RKO (cell line): ENCODE measurements at places on chromosomes 2 and 18.
A peak's percentile ranks its signal among the peaks of the same experiment; 100 is the strongest.

GRCh38 chr2:37786191-37786698 lies 114.8 kb upstream of the CDC42EP3 start:
- DNase-seq, result no peak

GRCh38 chr2:26982102-26982742 lies 11.8 kb downstream of the MAPRE3 start:
- DNase-seq, result peak; percentile 47

GRCh38 chr2:28009732-28010131 lies 119.2 kb downstream of the BABAM2 start:
- no peak for DNase-seq

DNA sequence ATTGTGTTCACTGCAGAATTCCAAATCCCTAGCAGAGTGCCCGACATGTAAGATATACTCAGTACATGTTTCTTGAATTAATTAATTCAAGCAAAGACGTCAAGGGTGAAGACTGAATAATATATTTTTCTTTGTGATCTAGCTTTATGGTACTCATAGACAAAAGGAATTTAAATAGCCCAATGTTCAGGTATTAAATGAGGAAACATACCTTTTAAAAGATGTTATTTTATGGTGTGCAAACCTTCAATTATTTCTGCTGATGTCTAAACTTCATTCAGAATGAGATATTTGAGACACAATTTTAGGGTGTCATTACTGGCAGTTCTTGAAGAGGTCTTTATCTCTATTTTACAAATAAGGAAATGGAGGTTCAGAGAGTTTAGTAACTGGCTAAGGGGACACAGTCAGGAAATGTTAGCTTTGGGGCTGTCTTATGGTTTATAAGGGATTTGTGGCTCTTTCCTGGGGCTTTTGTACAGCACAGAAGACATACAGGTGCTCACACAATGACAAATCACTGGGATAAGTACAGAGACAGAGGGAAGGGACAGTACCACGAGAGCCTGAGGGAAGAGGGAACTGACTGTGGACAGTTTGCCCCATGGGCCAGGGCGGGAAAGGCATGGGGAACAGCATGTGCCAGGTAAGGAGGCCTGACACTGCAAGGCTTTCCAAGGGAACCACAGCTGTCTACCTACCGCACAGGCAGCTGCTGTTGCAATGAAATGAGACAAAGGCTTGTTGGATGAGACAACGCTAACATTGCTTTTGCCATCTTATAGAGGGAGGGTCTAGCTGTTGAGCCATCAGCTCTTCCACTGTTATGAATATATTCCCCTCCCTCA lies 155.3 kb downstream of the DDX1 start:
- no peak for DNase-seq

- no peak for DNase-seq
These were observed 7.2 kb downstream of the NT5DC4 start for GRCh38 chr2:112728029-112728362.

- peak; percentile 98 for DNase-seq
These were observed 30.9 kb downstream of the MREG start for GRCh38 chr2:215982465-215982875.

GRCh38 chr2:230140667-230141066 lies 71.9 kb upstream of the SLC16A14 start:
- DNase-seq, result no peak

DNA sequence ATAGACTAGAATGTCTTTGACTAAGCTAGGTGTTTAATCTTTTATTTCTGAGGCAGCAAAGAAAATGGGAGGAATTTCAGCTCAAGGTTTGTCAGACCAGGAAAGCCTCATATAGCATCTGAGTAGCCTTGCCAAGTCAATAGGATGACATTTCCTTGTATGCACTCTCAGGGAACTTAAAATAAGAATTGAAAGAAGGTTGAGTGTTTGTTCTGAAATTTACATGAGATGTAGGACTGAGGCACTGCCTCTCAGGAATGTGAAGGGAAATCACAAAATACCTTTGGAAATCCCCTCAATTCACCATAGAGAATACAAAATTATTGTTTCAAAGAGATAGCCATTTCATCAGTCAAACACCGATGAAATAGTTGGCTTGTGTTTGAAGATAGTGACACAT lies 392.0 kb upstream of the NRP2 start:
- no peak for DNase-seq

GRCh38 chr2:43302182-43302960 lies 76.0 kb upstream of the ZFP36L2 start:
- DNase-seq, result no peak

DNA sequence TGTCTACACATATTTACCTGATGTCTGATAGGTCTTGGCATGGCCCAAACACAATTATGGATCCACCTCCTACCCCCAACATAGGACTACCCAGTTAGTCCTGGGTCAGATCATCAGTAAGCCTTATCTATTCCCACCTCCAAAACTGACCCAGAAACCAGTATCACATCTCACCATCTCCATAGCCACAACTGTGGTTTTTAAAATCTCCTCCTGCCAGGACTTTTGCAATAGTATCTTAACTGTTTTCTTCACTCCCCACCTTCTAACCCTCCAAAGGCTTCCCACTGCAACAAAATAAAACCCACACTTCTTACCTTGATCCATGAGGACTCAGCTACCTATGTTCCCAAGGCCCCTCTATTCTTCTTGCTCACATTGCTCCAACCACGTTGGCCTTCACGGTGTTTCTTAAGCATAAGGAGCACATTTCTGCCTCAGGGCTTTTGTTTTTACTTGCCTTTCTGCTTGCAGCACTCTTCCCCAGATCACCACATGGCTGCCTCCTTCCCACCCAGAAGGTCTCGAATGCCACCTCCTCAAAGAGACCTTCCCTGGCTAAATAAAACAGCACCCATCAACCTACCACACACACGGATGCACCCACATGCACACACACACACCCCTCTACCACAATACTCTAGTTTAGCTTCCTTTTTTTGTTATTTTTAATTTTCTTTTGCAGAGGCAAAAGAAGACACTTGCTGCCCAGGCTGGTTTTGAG lies 125.9 kb upstream of the SLC1A4 start:
- no peak for DNase-seq

DNA sequence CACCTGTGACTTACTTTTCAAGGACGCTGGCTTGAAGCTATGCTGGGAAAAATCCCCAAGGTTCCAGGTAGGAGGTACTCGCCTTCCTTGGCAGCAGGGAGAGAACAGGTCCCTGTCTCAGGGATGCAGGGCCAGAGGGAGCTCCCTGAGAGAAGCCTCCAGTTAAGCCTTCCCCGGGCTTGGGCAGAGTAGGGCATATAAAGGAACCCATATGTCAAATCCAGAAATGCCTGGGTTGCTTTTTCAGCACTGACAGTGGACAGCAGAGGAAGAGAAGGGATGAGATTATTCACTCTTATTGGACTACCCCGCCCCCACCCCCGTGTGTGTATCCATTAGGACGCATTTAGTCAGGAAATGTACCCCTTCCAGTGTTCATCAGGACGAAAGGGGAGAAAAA lies 89.3 kb upstream of the TEX51 start:
- DNase-seq, result no peak

- no peak for DNase-seq
These were observed 132.7 kb upstream of the NT5C1B start for GRCh38 chr2:18722101-18722500.
